Activated CD8-positive, alpha-beta T cell treated with anti-CD3 and anti-CD28 coated beads, Interleukin-2, amount 10 ng/mL, durations not matched to agents 7 days and 5 days (primary cell): ENCODE measurements at places on chromosomes 4 and X. TPM values are rescaled to one million over a fixed set of nuclear protein-coding genes. Genes with fewer than 3 reads are reported as not detected.

The GPC3 gene
- total RNA-seq: 0.71 TPM

The C4orf36 gene
- total RNA-seq: 0.37 TPM

The TXK gene
- total RNA-seq: 60.6 TPM

The TRPC3 gene
- 0.55 TPM for total RNA-seq

DNA sequence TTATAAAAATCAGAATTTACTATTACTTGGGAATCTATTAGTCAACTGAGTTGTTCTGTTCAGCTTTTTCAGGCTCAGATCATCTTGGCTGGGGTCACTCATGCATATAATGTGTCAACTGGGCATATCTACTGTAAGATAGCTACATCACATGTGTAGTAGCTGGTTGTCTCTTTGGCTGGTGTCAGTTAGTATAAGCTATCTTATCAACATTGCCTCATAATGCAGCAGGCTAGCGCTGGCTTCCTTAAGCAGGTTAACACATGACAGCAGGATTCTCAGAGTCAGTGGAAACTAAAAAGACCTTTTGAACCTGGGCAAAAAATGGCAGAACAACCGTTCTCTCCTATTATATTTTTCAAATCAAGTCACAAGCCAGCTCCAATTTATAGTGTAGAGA lies 378.3 kb upstream of the PCDH10 start:
- no peak for DNase-seq
- no peaks in the 10 kb centered on the region for H3K27me3 ChIP-seq
- no peaks in the 10 kb centered on the region for H3K4me1 ChIP-seq
- H3K27ac ChIP-seq: no peak overlapping the region
- no peaks in the 10 kb centered on the region for H3K36me3 ChIP-seq

DNA sequence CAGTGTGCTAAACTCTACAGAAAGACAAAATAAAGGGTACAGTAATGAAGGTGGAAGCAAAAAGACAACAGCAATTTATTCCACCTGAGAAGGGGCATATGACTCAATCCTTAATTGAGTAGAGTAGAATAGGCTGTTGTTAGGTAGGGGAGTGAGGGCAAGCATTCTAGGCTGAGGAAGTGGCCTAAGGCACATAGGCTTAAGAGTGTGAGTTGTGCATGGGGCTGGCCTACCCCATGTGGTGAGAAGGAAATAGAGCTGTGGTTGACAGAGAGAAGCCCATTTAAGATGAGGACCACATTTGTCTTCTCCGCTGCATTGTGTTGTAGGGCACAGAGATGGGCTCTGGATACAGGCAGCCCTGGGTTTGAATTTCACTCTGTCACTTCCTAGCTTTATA lies 3.4 kb upstream of the ZCCHC18 start:
- H3K27me3 ChIP-seq: no peaks in the 10 kb centered on the region
- H3K4me3 ChIP-seq: peak overlapping the region; percentile 14
- H3K27ac ChIP-seq: peak overlapping the region; percentile 76
- H3K36me3 ChIP-seq: peaks cover 2% of the 10 kb centered on the region

GRCh38 chr4:186727169-186727976 lies 3.7 kb upstream of the FAT1 start:
- peak overlapping the region; percentile 31 for H3K4me3 ChIP-seq
- DNase-seq: no peak
- peaks cover 11% of the 10 kb centered on the region for H3K4me1 ChIP-seq
- H3K27ac ChIP-seq: peak overlapping the region; percentile 46

DNA sequence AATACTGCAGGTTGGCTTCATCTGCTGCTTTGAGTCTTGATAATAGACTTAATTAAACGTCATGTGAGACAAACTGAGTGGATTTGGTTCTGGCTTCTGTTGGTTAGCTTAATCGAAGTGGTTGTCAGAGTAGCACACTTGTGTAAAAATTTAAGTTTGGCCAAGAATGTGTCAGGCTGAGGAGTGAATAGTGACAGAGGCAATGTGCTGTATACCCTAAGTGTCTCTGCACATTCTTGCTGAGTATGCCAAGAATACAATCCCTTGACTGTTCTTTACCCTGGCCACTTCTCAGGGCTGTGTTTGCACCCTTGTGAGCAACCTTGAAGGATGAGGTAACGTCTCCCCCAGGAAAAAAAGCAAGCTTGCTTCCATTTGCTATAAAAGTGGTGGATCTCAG lies 14.9 kb downstream of the RPS3A start:
- no peak overlapping the region for H3K27ac ChIP-seq
- H3K4me3 ChIP-seq: no peak overlapping the region
- peaks cover 8% of the 10 kb centered on the region for H3K36me3 ChIP-seq
- H3K27me3 ChIP-seq: no peaks in the 10 kb centered on the region

DNA sequence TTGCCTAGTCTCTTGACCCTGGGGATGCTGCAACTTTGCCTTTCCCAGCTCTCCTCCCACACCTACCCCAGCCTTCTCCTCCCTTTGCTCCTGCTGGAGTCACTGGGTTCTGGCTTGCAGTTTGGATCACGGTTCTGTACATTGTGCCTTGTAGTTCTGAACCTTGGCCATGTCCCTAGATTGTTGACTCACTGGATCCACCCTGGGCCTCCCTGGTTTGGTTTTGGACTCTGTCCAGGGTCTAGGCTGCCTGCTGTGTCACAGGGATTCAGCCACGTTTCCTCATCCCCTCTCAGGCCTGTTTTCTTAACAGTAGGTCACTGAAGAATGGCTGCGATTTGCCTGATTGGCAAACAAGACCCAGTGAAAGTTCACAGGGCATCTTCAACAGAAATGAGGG lies 11.5 kb upstream of the GABRE start:
- H3K4me3 ChIP-seq: no peak overlapping the region
- no peak overlapping the region for H3K27ac ChIP-seq
- H3K36me3 ChIP-seq: no peaks in the 10 kb centered on the region
- H3K27me3 ChIP-seq: no peaks in the 10 kb centered on the region

GRCh38 chr4:107219681-107220080 lies 183.6 kb upstream of the DKK2 start:
- no peaks in the 10 kb centered on the region for H3K36me3 ChIP-seq
- no peaks in the 10 kb centered on the region for H3K4me1 ChIP-seq
- no peaks in the 10 kb centered on the region for H3K27me3 ChIP-seq
